Right renal pelvis (tissue), 4 donors: ENCODE measurements at places on chromosomes 11 and 22.

DNA sequence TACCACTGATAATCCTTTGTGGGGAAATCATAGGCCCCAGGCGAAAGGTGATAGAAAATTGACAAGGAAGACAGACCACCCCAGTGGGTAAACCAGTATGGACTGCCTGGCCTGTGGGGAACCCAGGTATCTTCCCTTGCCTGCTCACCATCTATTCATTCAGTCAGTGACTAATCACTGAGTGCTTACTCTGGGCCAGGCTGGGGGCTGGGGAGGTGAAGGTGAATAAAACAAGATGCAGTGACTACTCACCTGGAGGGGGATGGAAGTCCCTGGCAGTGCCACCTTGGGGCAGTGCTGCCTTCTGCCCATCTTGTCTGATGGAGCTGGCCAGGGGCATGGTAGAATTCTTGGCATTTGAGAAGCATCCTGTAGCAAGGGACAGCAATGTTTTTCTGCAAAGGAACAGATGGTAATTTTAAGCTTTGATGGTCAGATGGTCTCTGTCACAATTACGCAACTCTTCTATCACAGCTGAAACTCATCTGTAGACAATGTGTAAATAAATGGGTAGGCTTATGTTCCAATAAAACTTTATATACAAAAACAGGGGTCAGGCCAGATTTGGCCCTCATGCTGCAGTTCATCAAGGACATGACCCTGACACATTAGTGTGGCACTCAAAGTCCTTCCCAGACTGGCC lies 4.6 kb downstream of the ISX start:
- no peak for DNase-seq

- peak; percentile 50 for DNase-seq
These were observed 43.8 kb upstream of the BARX2 start for GRCh38 chr11:129331871-129332274.

GRCh38 chr11:41522391-41522790 lies 62.9 kb upstream of the LRRC4C start:
- DNase-seq: no peak

DNA sequence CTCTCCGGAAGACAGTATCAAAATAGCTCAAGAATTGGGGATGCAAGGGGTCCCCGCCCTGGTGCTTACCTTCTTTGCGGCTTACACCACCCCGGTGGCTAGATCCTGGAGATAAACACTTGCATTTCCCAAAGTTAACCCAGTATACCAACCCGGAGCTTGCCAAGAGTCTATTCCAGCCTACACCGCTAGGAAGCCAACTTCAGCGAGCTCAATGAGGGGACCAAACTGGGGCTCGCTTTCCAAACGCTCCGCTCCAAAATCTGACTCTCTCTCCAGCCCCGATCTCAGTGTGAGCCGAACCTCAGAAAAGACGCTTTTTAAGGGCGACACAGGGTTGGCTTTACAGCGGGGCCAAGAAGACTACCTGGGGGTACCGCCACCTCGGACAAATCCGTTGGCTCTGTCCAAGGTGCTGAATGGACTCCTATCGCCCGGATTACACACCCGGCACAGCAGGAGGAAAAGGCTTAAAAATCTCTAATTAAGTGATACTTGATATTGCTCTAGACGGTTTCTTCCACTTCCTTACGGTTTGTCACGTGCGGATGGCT lies 20.1 kb upstream of the BDNF start:
- DNase-seq: no peak

- DNase-seq: no peak
These were observed 92.7 kb downstream of the ETS1 start for GRCh38 chr11:128494418-128495332.
